Central memory CD4-positive, alpha-beta T cell (primary cell): ENCODE measurements at places on chromosomes 16 and 17.

- no peak for DNase-seq
Observed at GRCh38 chr17:38564869-38565268, 40.9 kb downstream of the SRCIN1 start.

DNA sequence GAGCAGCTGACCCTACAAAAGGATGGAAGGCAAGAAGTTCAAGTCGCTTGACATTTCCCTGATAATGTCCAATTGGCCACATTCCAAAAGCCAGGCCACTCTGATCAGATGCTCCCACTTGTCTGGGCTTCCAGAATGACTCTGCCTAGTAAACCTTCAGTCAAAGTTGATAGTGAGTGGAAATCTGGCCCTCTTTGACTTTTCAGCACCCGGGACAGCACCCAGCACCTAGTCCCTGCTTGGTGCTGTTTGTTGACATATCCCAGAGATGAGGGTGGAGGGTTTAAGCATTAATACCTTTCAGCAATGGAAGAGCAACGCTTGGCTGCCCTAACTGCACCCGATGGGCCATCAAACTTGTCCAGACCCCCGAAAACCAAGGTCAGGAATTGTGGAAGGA lies 131.3 kb downstream of the AIPL1 start:
- DNase-seq: no peak

- no peak for DNase-seq
Observed at GRCh38 chr16:82093666-82094300, 58.7 kb downstream of the HSD17B2 start.

DNA sequence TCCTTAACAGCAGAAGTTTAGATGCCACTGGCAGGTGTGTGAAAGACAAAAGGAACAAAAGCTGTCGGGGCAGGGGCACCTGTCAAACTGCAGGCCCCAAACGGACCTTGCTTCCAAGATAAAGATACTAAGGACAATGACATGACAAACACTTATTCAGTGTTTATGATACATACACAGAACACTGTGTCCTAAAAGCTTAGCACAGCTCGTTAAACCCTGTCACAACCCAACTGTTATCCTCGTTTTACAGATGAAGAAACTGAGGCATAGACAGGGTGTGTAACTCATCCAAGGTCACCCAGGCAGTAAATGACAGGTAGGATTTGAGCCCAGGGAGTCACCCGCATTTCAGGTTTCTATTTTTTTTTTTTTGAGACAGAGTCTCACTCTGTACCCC lies 9.6 kb downstream of the SDK2 start:
- no peak for DNase-seq

DNA sequence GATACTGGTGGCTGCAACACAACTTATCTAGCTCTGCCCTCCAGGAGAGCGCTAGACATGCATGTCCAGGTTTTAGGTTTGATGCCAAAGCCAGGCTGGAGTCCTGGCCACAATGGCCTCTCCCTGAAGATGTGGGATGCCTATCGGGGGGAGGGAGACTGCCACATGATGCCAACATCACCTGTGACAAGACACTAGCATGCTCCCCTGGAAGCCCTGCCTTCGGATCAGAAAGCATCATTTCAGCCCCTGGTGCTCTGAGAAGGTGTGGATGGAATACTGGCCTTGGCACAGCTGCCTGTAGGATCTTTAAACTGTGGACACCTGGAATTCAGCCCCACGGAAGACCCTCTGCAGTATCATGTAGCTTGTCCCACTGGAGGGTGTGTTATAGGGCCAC lies 93.5 kb downstream of the SHISA6 start:
- DNase-seq: no peak

GRCh38 chr16:73032541-73033270 lies 15.2 kb downstream of the ZFHX3 start:
- no peak for DNase-seq

DNA sequence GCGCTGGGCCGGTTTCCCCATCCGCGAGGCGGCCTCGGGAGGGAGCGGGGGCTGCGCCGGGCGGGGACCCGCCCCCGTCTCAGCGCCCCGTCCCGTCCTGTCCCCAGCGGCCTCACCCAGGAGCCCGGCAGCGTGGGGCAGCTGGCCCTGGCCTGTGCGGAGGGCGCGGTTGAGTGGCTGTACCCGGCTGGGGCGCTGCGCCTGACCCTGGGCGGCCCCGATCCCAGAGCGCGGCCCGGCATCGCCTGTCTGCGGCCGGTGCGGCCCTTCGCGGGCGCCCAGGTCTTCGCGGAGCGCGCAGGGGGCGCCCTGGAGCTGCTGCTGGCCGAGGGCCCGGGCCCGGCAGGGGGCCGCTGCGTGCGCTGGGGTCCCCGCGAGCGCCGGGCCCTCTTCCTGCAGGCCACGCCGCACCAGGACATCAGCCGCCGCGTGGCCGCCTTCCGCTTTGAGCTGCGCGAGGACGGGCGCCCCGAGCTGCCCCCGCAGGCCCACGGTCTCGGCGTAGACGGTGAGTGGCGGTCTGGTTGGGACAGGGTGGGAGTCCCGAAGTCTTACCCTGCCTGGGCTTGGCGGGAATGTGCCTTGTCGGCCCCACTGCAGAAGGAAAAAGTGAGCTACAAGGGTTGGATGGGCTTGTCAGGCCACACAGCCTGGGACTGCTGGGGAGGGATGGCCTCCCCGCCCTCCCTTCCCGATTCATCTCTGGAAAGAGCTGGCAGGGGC lies 720 bp downstream of the METRN start:
- no peak for DNase-seq

DNA sequence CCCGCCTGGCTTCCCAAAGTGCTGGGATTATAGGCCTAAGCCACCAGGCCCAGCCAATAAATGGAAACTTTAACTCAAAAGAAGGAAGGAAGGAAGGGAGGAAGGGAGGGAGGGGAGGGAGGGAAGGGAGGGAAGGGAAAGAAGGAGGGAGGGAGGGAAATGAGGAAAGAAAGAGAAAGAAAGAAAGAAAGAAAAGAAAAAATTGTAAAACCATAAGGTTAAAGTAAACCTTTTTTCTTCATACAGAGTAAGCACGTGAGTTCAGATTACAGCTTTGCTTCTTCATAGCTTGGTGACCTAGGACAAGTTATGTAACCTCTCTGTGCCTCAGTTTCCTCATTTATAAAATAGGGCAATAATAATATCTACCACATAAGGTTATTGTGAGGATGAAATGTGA lies 26.0 kb downstream of the LRRC37B start:
- no peak for DNase-seq

DNA sequence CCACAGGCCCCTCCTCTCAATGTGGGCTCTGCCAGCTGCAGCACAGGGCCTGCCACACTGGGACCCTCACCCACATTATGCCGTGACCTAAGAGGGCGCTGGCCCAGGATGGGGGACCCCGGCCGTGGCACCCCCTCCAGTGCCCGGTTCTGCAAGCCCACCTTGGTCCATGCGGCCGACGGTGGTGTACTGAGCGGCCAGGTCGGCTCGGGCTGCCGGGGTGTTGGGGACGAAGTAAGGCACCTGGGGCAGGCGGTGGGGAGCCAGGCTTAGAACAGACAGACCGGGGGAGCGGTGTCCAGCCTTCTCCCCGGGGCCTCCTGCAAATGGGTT lies 6.5 kb downstream of the SGSH start:
- DNase-seq: no peak

GRCh38 chr16:85847036-85847435 lies 47.5 kb downstream of the COX4I1 start:
- DNase-seq: no peak

DNA sequence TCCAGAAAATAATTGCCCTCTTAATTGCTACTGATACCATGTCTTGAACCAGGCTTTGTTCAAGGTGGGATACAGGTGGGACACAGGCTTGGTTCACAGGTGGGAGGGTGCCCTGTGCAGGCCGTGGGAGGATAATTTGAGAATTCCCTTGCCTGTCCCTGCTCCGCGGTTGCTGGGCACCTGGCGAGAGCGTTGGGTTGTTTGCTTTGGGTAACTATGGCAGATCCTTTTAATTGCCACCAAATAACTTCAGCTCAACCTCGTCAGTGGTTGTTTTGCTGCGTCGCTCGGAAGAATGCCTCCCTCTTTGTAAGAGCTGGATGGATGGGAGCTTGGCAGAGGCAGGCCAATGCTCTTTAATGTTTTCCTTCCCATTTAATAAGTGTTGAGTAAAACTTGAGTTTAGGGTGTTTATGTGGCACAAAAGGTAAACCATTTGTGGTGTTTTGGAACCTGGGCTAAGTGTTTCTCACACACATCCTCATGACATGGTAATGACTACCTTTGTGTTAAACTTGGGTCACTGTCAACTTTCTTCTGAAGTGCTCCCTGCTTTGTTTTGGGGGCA lies 202.5 kb downstream of the MSI2 start:
- no peak for DNase-seq

- no peak for DNase-seq
Observed at GRCh38 chr16:84932681-84933080, 78.7 kb downstream of the ZDHHC7 start.

- DNase-seq: no peak
Observed at GRCh38 chr17:77528516-77529327, 388.0 kb downstream of the SEC14L1 start.

DNA sequence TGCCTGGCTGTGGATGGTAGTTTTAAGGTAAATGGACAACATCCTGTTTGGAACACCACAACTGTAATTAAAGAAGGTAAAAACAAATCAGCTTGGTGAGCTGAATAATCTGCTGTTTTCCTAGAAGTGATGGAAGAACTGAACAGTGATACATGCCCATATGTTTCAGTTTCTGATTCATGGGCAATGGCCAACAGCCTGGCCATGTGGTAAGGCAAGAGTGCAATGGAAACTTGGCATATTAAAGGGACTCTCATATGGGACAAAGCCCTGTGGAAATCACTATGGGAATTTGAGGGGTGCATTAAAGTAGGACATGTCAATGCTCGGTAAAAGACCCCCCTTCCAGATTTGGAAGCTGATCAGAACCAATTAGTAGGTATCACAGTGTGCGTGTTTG lies 37.8 kb downstream of the IKZF3 start:
- DNase-seq: no peak

GRCh38 chr17:82963104-82963950 lies 116.1 kb upstream of the METRNL start:
- no peak for DNase-seq

DNA sequence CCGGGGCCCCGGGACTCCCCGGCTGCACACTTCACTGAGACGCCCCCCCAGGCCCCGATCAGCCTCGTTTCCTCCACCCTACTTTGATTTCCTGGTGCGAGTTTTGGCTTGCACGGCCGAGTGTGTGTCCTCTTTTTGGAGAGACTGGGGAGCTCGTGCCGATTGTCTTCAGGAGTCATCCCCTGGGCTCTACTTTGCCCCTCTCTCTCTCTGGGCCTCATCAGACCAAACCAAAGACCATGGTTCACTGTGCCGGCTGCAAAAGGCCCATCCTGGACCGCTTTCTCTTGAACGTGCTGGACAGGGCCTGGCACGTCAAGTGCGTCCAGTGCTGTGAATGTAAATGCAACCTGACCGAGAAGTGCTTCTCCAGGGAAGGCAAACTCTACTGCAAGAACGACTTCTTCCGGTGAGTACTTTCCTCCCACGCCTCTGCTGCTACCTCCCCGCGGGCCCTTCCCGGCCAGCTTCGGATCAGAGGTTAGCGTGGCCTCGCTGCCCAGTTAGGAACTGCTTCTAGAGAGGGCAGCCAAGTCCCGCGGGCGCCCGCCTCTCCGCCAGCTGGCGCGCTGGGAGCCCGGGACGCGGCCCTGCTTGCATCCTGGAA lies 787 bp downstream of the LHX1 start:
- DNase-seq: no peak

DNA sequence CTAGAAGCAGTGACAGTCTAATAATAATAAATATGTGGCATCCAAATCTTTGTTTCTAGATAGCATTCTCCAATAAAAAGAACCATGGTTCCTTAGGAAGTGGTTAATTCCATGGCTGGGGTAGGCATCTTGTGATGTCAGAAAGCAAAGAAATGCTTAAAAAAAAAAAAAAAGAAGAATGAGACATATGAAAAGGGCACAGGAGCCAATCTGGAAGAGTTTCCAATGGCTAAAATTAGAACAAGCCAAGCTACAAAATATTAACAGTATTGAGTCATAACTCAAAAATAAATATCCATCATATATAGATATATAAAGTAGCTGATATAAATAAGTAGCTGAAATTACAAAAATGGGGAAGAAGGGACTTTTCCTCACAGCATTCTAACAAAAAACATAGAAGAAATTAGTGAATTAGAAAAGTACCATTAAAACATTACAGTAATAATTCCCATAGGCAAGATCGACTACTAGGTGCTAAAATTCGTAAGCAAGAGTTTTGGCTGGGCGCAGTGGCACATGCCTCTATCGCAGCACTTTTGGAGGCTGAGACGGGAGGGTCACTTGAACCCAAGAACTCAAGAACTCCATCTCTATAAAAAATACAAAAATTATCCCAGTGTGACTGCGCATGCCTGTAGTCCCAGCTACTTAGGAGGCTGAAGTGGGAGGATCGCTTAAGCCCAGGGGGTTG lies 111.3 kb downstream of the TRIM37 start:
- no peak for DNase-seq

DNA sequence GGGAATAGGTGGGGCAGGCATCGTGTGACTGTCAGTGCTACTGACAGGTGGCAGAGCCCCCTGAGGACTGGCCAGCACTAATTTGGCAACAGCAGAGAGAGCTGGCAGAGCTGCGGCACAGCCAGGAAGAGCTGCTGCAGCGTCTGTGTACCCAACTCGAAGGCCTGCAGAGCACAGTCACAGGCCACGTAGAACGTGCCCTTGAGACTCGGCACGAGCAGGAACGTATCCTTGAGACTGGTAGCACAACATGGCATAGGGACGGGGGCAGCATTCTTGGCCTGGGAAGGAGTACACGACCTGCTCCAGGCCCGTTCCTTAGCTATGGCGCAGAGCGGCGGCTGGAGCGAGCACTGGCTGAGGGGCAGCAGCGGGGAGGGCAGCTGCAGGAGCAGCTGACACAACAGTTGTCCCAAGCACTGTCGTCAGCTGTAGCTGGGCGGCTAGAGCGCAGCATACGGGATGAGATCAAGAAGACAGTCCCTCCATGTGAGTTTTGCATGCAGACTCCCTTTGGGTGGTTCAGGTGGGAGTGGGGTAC lies 3.0 kb upstream of the NRN1L start:
- no peak for DNase-seq

GRCh38 chr17:50130559-50131305 lies 772 bp upstream of the SAMD14 start:
- no peak for DNase-seq

DNA sequence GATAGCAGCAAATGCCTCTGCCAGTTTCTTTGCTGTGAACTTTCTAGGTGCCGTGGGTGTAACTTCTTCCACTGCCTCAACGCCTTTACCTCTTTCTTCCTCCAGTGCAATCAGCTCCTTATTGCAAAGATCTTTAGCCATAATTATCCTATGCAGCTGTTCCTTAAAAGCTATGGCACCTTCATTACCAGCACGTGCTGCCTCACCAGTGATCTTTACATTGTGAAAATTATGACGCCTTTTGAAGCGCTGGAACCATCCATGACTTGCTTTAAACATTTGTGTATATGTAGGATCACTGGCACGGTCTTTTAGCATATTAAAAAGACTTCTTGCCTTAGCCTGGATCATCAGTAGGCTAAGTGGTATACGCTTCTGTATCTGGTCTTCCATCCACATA lies 8.0 kb downstream of the PTRH2 start:
- DNase-seq: no peak
